Cardiac fibroblast (primary cell): ENCODE measurements at places on chromosomes 7 and 10.

- DNase-seq = peak; percentile 13
These were observed 63.2 kb downstream of the MKI67 start for GRCh38 chr10:128062881-128063563.

GRCh38 chr7:93015101-93015778 is 102.5 kb downstream of the SAMD9 start:
- peak; percentile 46 for DNase-seq

DNA sequence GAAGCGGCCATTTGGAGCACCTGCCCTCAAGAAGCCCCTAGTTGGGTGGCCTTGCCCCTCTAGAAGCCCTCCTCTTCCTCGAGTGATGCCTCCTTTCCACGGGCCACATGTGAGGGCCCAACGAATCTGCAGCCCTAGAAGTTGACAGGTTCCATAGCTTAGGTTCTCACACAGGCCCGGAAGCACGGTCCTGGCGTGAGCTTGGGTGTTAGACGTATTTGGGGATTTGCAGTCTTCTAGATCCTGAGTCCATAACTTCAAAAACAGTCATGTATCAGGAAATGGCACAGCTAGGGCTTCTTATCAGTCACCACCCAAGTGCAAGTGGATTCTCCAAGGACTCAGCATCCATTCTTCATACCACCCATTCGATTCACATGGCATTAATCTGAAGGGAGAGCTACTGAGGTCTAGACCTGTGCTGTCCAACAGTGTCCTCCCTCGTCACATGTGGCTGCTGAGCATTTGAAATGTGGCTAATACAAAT is 477 bp upstream of the FBXW4 start:
- DNase-seq = no peak

DNA sequence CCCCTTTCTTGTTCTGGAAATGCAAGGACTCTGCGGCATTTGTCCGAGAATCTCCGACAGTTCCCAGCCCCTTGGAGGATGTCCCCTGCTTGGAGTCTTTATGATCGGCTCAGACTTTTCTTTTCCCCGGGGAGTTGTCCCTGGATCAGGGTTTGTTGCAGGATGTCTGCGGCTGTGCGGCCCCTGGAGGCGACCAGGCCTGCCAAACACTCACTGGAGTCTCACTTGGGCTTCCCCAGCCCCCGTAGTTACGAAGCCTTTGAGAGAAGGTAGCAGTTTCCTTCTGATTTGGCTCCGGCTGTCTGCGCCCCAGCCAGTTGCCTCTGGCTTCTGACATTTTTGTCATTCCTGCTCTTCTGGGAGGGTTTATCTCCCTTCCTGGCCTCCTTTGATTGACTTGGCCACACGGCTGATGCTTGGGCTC is 16.1 kb downstream of the COL26A1 start:
- DNase-seq = no peak

DNA sequence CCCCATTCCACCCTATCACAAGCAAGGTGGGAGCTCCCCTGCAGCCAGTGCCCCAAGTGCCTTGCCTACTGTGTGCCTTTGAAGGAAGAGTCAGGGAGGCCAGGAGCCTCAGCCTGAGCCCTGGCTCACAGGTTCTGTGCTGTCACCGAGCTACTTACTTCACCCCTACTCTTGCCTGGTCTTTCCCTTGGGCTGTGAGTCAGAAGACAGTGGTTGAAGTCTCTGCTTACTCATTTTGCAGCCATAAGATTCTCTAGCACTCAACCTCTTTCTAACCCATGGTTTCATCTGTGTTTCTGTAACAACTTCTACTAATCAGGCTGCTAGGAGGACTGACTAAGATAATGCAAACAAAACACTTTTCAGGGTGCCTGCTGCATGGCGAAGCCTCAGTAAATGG is 114.5 kb downstream of the PLCE1 start:
- DNase-seq = peak; percentile 39

DNA sequence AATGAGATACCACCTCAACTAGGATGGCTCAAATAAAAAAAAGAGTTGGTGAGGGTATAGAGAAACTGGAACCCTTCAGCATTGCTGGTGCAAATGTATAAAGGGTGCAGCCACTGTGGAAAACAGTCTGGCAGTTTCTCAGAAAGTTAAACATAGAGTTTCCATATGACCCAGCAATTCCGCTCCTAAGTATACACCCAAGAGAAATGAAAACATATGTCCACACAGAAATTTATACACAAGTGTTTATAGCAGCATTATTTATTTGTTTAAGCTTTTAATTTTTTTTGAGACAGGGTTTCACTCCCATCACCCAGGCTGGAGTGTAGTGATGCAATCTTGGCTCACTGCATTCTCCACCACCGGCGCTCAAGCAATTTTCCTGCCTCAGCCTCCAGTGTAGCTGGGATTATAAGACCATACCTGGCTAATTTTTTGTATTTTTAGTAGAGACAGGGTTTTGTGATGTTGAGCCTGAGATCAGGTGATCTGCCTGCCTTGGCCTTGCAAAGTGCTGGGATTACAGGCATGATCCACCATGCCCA is 118.2 kb upstream of the KIF5B start:
- no peak for DNase-seq

DNA sequence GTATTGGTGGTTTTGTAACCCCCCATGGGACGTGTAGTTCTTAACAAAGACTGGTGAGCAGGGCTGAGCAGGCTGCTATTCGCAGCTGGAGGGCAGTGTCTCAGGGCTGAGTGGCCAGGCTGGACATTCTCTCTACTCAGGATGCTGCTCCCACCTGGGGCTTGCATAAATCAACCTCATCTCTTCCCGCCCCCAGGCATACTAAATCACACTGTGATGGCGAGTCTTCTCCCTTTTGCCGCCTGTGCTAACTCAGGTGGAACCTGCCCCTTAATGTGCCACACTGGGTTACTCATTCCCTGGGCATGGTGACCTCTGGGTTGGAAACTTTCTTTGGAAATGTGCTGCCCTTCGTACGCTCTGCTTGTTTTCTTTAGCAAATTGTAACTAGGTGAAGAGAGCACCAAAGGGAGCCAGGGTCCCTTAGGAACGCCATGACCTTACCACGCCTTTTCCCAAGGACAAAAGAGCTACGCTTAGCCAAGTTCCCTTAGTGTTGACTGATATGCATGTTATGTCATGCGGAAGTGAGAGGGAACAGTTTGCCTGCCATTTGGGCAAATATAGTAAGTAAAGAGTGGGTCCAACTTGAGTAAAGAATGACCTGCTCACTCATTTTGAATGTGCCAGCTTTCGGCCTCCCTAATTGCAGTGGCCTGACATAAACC is 40.4 kb upstream of the COBL start:
- DNase-seq = no peak

GRCh38 chr7:20318933-20319332 is 11.8 kb upstream of the ITGB8 start:
- no peak for DNase-seq

GRCh38 chr7:42978496-42978895 is 46.3 kb downstream of the MRPL32 start:
- peak; percentile 50 for DNase-seq

DNA sequence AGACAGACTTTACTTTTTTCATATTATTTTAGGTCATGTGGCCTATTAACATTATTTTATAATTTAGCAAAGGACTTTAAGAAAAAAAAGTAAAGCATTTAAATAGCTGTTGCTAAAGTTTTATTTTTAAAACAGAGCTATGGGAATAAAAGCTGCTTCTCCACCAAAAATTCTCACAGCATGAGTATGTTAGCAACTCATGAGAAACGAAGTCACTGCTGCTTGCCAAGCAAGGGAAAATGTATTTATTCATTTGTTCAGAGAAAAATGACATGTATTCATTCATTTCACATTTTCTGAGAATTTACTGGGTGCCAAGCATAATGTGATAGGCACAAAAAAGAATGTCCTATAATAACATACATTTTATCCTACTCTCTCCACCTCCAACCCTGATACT is 5.1 kb downstream of the LRRC72 start:
- DNase-seq = peak; percentile 20

GRCh38 chr7:84949501-84949900 is 237.4 kb downstream of the SEMA3D start:
- peak; percentile 6 for DNase-seq

DNA sequence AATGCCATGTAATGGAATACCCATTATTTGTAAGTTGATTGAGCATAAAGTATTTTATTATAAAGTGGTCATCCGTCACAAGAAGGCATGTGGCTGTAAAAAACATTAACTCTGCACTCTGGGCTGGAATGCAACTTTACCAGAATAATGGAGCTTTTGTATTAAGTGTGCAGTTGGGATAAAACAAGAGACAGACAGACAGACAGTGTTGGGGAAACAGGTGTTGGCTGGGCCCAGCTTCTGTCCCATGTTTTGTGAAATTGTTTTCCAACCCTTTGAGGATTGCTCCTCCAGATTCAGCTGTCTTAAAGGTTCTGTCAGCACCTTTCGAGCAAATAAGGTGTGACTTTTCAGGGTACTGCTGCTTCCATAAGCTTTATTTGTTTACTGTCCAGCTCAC is 67.9 kb upstream of the NFKB2 start:
- no peak for DNase-seq

DNA sequence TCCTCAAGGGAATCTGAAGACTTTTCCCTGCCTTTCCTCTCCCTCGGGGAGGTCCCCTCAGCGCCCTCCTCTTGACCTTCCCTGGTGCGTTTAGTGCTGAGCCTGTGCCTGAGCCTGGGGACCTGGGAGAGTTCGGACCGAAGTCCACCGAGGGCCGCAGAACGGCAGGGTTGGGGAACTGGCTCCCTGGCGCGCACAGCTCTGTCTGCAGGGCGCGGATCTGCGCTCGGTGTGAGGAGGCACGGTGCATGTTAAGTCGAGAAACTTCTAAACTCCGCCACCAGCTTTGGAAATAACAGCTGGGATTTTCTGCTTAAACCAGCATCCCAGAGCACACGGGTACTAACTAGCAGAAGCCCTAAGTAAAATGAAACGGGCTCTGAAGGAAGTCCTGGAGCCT is 44.2 kb upstream of the SLC29A4 start:
- DNase-seq = no peak

DNA sequence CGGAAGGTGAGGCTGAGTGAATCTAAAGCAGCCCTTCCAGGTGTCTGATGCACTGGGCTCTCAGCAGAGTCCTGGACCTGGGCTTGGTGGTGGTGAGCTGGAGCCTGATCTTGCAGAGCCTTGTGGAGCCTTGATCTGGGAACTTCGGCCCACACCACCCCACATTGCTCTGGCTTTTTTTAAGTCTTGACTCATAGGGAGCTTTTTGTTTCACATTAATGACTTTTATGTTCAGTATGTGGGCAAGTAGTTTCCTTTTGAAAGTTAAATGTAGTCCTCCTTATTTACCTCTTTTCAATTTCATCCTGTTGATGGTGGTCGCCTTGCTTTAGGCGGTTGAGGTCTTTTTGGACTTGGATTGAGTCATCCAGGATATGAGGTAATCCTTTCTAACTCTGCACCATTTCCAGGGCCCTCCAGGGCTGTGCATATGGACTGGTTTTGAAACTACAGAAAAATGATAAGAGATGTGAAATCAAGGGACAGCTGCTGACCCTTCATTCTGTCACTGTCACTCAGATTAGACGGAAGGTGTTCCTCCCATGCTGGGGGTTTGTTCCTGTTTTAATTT is 2.9 kb upstream of the NRAP start:
- DNase-seq = peak; percentile 42

- no peak for DNase-seq
These were observed at the start of gene SLC16A12 for GRCh38 chr10:89535171-89536012. TSS of gene SLC16A12 (minus strand) at chr10:89535594. CDS start at chr10:89462578, 73,016 bp downstream.

DNA sequence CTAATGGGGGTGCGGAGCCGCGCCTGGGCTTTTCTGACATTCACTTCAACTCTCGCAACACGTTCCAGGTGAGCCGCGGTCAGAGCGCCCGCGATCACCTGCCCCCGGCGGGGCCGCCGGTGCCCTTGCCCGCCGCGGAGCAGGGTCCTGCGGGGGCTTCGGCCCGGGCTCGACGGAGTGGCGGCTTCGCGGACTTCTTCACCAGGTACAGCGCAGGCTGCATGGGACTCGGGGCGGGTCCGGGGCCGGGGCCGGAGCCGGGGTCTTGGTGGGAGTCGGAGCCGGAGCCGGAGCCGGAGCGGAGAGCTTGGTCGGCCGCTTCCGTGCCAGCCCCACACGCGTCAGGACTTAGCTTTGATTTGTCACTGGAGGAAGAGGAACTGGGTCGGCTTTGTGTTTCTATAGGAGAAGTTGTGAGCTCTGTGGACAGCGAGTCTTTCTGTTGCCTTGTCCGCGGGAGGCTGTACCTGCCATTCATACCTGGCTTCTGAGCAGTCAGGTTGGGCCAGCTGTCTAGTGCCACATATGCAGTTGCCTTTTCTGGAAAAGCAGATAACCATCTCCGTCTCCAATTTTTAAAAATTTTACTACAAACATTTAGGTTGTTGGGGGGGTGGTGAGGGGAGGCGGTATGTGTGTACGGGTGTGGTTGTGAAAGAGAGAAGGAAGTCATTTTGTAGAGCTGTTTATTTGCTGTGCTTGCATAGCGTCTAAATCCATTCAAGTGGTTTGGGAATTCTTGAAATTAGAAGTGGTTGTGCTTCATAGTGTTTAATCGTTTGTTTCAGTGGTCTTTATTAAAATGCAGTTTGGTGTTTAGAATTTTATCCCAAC is 1.3 kb downstream of the TBC1D12 start:
- DNase-seq = peak; percentile 81

- DNase-seq = no peak
These were observed 174.9 kb downstream of the DGKI start for GRCh38 chr7:137671920-137672319.
